Stimulated activated naive CD8-positive, alpha-beta T cell treated with anti-CD3 and anti-CD28 coated beads, Interleukin-15, Interleukin-2, amounts not matched to agents 100 U/mL and 50 U/mL, for 24 hours (primary cell): ENCODE measurements at places on chromosomes 13 and 19.

DNA sequence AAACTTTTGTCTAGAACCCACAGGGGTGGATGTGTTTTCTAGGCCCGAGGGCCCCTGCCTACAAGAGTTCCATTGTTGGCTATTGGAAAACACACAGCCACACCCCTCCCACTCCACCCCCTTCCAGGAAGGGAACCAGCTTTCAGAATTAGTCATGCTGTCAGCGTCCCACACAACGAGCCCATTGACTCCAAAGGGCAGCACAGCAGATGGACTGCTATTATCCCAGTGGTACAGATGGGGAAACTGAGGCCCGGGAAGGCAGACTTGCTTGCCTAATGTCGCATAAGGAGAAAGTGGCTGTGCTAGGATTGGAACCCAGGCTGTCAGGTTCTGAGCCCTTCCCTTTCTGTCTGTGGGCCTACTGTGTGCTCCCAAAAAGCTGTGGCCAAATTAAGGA lies 8.1 kb upstream of the FXYD3 start:
- DNase-seq = peak; percentile 20

GRCh38 chr13:73278186-73278585 lies 219.4 kb downstream of the KLF5 start:
- no peak for DNase-seq

DNA sequence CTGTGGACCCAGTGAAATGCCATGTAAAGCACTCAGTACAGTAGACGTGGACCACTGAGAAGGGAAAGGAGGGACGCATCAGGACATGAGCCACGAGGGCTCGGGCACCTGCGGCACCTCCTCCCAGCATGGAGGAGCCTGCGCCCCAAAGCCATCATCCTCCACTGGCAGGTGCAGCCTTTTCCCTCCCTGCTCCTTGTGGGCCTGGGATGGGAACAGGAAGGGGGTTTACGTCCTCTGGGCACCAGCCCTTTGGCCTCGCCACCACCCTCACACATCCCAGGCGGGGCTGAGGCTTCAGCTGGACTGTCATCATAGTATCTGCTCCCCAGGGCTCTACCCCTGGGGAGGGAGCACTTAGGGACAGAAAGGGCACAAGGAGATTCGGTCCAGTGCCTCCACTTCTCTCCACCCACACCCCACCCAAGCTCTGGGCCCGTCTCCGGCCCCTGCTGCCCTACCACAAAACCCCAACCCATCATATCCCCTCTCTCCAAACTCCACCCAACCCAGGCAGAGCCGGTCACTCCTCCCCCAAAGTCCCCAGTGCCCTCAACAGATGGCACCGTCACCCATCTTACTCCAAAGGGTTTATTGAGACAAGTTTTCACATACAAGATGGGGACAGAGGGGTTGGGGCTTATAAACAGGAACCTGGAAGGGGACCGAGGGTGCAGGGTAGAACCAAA lies 2.2 kb upstream of the PRKD2 start:
- peak; percentile 23 for DNase-seq

DNA sequence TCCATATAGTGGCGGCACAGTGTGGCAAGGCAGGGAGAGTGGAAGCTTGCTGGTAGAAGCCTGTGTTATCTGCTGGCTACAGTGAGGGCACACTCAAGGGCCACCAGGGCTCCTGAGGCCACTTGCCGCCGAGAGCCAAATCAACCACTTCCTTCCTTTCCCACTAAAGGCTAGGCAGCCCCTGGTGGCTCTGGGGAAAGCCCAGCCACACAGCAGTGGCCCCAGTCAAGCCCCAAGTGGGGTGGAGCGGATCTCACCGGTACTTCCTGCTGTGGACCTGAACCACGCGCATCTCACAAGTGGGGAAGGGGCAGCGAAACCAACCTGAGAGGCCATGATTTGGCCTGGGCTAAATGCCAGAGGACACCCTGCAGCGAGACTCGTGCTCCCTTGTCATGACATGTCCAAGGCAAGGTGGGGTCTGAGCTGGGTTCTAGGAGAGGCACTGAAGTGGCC lies 21.9 kb upstream of the SLC35E1 start:
- peak; percentile 68 for DNase-seq

GRCh38 chr19:54473892-54474372 lies 836 bp upstream of the CDC42EP5 start:
- DNase-seq = no peak
